ENCODE measurements at places on chromosomes 6 and 20.

DNA sequence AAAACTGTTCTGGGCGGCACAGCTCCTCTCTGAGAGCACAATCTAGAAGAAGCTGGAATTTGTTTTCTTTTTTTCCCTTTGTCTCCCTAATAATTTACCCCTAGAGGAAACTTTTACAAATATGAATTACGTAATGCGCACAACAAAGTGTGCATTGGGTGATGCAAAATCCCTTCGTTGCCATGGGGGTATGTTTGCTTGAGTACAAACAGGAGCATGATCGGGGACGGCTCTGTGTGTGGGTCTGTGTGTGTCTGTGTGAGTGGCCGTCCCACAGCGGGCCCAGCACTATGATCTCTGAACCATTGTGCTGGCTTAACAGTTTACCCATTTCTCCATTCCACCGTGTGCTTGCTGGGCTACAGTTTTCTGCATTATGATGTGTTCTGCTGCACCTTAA lies 278.2 kb downstream of the CDC5L start:
- H3K27me3 ChIP-seq = peaks cover 10% of the 10 kb centered on the region
- H3K4me3 ChIP-seq = no peak overlapping the region
- H3K36me3 ChIP-seq = no peaks in the 10 kb centered on the region
- no peak for DNase-seq
- H3K4me1 ChIP-seq = no peaks in the 10 kb centered on the region

- no peak overlapping the region for H3K4me3 ChIP-seq
- no peak for DNase-seq
- H3K27ac ChIP-seq = peak overlapping the region; percentile 14
- peaks cover 27% of the 10 kb centered on the region for H3K4me1 ChIP-seq
Measured at GRCh38 chr6:132390451-132390850, 10.8 kb downstream of the MOXD1 start.

- H3K4me1 ChIP-seq = no peaks in the 10 kb centered on the region
- H3K27ac ChIP-seq = no peak overlapping the region
- no peak for DNase-seq
- H3K27me3 ChIP-seq = no peaks in the 10 kb centered on the region
- no peaks in the 10 kb centered on the region for H3K36me3 ChIP-seq
Measured at GRCh38 chr6:80280262-80281010, 174.0 kb downstream of the BCKDHB start.

DNA sequence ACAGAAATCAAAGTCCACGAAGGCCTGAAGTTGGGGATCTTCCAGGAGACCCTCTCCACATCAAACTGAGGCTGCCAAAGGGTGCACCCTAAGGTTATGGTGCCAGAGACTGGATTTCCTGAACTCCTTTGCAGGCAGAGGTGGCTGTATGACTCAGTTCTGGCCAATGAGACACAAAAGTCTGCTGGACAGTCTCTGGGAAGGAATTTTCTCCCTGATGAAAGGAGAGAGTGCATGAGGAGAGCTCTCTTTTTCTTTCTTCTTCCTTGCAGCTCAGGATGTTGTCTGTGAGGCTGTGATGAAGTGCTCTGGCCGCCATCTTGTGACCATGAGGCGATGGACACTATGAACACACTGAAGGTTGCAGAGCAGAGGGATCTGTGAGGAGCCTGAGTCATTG lies 85.2 kb downstream of the MDGA1 start:
- peaks cover 42% of the 10 kb centered on the region for H3K27me3 ChIP-seq
- no peak for DNase-seq

GRCh38 chr20:20896606-20897005 lies 184.2 kb upstream of the RALGAPA2 start:
- H3K27me3 ChIP-seq = peaks cover 32% of the 10 kb centered on the region
- H3K4me3 ChIP-seq = no peak overlapping the region
- H3K4me1 ChIP-seq = no peaks in the 10 kb centered on the region
- H3K36me3 ChIP-seq = no peaks in the 10 kb centered on the region

GRCh38 chr6:63352069-63352543 lies 32.3 kb upstream of the LGSN start:
- no peak for DNase-seq
- peak overlapping the region; percentile 68 for H3K27ac ChIP-seq
- H3K27me3 ChIP-seq = no peaks in the 10 kb centered on the region
- H3K36me3 ChIP-seq = no peaks in the 10 kb centered on the region
- peak overlapping the region; percentile 65 for H3K4me3 ChIP-seq
- peaks cover 10% of the 10 kb centered on the region for H3K4me1 ChIP-seq

GRCh38 chr6:4844108-4844507 lies 67.9 kb downstream of the CDYL start:
- peaks cover 31% of the 10 kb centered on the region for H3K36me3 ChIP-seq
- H3K4me1 ChIP-seq = peaks cover 53% of the 10 kb centered on the region
- no peak overlapping the region for H3K27ac ChIP-seq
- H3K4me3 ChIP-seq = no peak overlapping the region
